ENCODE measurements at places on chromosomes 5 and 9. TPM values are rescaled to one million over a fixed set of nuclear protein-coding genes. Genes with fewer than 3 reads are reported as not detected.

DNA sequence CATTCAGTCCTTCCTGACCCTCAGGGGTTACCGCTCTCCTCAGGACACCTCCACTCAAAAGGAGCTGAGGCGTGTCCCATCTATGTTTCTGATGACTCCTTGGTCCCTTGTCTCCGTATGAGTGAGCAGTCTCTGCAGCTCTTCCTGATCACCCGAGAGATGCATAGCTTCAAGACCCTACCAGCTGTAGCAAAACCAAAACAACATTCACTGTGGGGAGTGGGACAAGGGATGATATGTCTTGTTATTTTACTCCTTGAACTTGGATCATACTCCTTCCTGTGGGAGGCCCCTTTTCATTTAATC is 14.4 kb downstream of the GLDC start:
- no peak for DNase-seq

DNA sequence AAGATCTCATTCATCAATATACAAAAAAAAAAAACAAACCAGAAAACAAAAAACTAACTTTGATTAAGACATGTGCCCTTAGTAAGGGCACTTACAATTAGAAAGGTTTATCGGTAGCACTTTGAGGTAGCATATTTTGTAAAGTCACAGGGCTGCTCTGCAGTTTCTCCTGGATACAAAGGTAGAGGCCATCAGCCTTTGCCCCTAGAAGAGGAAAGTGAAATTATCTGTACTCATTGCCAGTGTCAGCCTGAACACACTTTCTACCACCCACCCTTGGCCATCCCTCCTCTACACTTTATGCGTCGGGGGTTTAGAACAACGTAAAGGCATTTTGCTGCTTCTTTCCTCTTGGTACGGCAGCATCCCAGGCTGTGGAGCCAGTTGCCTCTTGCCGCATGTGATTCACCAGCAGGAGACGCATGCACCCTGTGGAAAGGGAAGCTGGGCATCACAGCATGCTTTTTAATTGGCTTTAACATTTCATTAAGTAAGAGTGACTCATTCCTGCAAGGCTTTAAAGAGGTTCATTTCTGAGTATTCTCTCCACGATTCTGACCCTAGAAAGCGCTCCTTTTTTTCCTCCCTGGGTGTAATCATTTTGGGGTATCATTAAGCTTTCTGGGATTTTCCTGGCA is 84.6 kb downstream of the CEMIP2 start:
- DNase-seq, result no peak

DNA sequence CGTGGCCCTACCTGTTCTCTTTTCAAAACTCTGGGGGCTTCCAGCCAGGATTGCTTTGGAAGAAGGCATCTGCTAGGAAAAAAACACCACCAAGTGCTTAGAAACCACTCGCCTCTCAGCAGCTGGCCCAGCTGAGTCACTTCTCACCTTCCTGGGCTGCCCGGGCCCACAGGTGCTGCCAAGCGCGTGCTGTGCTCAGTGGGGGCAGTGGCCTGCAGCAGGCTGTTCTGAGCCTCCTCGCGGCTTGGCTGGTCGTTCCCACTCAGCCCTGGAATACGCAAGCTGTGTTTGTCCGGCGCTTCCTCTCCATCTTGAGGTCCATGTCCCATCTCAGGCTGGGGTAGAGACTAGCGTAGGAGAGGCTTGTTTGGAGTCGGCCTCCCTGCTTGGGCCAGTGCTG is 102.5 kb upstream of the FCN2 start:
- DNase-seq, result no peak

- no peak for DNase-seq
Measured at GRCh38 chr5:434443-435146, 8.4 kb upstream of the EXOC3 start.

GRCh38 chr5:131571669-131572168 is 63.3 kb downstream of the RAPGEF6 start:
- no peak for DNase-seq

DNA sequence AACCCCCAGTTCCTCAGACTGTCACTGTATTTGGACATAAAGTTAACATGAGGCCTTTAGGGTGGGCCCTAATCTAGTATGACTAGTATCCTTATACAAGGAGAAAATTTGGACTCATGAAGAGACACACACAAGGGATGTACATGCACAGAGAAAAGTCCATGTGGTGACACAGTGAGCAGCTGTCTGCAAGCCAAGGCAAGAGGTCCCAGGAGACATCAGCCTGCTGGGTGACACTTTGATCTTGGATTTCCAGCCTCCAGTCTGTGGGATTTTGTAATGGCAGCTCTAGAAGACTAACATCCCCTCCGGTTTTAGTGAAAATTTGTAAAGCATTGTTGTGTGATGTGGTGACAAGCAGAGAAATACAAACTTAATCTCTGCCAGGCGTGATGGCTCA is 66.1 kb downstream of the RAI14 start:
- DNase-seq, result no peak

DNA sequence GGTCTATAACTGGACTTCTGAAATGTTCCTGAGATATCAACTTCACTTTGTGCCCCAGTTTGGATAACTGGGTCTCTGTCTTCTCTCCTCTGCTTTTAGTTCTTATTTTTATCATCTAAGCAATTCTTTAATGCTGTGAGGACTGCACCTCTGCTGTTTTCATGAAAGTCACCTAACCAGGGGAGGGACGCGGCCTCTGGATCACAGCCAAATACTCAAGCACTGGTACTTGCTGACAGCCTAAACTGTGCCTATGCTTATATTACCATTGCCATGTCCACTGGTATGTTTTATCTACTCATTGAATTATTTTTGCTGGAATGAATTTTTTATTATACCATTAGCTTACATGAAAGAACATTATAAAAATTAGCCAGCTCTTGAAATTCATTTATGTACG is 674.0 kb downstream of the DMRTA1 start:
- DNase-seq, result no peak

DNA sequence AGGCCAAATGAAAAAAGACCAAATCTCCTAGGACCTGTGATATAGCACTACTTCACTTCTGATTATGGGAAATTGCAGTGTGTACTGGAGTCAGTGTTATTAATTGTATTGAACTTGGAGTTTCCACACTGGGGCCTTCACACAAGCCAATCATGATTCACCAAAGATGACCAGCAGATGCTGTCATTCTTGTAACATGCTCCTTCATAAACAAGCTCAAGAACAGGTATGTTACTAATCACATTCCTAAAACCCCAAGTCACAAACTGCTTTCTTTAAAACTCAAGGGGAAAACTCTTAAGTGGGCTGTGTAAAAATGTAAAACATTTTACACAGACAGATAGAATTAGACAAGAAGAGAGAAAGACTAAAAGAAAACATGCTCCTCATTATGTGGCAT is 5.6 kb downstream of the KLHL3 start:
- DNase-seq, result no peak

DNA sequence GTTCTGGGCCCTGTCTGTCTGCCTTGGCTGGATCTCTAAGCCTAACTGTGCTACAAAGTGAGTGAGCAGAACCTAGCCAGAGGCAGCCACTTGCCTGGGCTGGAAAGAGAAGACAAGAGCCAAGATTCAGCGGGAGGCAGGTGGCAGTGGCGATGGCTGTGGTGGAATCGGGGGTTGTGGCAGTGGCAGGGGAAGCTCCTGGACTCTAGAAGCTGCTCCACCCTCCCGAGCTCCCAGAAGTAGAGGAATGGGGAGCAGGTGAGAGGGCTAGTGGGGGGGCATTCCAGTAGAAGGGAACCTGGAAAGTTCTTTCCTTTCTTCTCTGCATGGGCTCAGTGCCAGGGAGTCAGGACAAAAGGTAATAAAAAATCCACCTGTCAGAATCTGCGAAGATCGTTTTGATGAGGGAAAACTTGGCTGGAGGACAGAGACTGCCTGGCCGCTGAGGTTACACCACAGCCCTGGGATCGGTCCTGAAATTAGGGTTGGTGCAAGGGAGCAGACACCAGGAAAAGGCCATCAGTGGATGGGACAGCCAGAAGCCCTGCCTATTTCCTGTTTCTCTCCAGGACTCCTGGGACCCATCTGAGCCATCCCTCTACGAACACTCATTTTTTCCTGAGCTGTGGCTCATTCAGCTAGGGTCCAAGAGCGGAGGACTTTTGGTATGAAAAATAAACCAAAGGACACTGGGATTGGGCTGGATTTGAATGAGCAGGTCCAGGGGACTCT is 1.6 kb downstream of the CRAT start:
- no peak for DNase-seq

Gene ENHO
- 2.4 TPM for polyA plus RNA-seq

Gene SELENOP
- 416 TPM for polyA plus RNA-seq

Gene KLF9
- 8.0 TPM for polyA plus RNA-seq

Gene GRM6
- polyA plus RNA-seq, result 1.7 TPM

Gene IFNA2
- not detected for polyA plus RNA-seq

Measured in renal pelvis (tissue), 12 donors.